PC-3 (cell line): ENCODE measurements at places on chromosomes 3 and 15. TPM values are rescaled to one million over a fixed set of nuclear protein-coding genes. Genes with fewer than 3 reads are reported as not detected.

The TLR9 gene
- not detected in 2 replicates for total RNA-seq

The SUSD5 gene
- total RNA-seq: not detected in 2 replicates

The LIPC gene
- total RNA-seq: not detected in 2 replicates

The OGG1 gene
- 38.7 and 47.3 TPM in 2 replicates for total RNA-seq

The GOLGA6L9 gene
- total RNA-seq: 5.6 and 8.1 TPM in 2 replicates

The KY gene
- 0.29 TPM in 1 of 2 replicates, not detected in the other for total RNA-seq

The FAM81A gene
- 2.5 and 8.1 TPM in 2 replicates for total RNA-seq

The SLC28A2 gene
- total RNA-seq: not detected in 2 replicates

- no peak for DNase-seq
- no peak overlapping the region for H3K4me3 ChIP-seq
- H3K27ac ChIP-seq: no peak overlapping the region
Observed at GRCh38 chr3:85584779-85585356, 626.1 kb downstream of the CADM2 start.

DNA sequence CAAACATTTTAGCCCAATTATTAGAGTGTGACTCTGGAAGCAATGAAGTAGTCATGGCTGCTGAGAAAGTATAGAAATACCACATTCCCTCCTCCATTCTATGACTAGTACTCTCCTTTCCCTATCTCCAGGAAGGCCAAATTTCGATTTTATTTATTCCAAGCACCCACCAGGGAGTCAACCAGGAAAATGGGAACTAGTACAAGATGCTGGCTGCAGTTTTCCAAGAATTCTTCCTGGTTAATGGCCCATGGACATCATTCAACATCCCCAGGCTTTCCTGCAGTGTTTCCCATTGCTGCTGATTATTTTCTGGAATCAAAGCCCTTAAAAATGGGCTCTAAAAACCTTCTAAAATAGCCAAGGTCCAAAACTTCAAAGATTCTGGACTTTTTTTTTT lies 247.9 kb upstream of the STT3B start:
- no peaks in the 10 kb centered on the region for H3K36me3 ChIP-seq
- H3K4me1 ChIP-seq: peaks cover 27% of the 10 kb centered on the region
- no peak overlapping the region for H3K4me3 ChIP-seq
- no peaks in the 10 kb centered on the region for H3K27me3 ChIP-seq
- no peak for DNase-seq

DNA sequence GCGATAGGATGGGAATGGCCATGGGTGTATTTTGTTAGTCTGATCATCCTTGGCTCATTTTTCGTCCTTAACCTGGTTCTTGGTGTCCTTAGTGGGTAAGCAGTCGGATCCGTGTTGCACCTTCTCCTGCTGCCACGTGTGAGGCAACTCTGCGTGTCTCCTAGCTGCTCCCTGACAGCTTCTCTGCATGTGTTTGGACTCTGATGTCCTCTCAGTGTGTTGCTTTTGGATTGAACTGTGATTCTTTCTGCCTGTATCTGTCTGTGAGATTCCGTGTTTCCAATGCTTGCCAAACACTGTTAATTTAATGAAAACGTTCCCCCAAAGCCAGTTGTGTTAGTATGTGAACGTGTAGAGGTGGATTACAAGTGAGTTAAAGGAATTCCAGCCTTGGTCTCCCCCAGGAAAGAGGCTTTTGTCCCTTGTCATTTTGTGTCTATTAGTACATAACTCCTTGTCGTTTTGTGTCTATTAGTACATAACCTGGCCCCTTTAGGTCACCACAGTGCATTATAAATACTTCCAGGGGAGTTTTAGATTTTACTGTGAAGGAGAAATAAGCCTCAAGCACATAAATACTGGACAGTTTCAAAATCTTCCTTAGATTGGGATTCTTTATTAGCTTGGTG lies 172.4 kb downstream of the CHDH start:
- H3K36me3 ChIP-seq: no peaks in the 10 kb centered on the region
- no peaks in the 10 kb centered on the region for H3K4me1 ChIP-seq
- H3K4me3 ChIP-seq: no peak overlapping the region
- H3K27me3 ChIP-seq: peaks cover 78% of the 10 kb centered on the region
- no peak overlapping the region for H3K27ac ChIP-seq

DNA sequence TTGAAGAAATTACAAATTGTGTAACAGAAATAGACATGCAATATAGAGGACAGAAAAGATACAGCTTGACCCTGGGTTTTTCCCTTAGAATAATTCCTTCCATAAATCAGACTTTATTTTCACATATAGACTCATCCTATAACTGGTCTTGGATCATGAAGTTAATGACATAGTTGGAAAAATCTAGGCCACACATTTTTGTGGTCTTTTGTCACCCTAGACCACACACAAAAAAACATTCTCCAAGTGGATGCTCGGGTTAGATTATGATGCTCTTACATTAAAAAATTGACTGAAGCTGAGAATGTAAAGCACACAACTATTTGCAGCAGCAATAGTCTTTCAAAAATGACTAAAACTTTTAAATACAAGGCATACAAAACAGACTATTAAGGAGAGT lies 7.5 kb upstream of the PLA2G4D start:
- H3K27me3 ChIP-seq: no peaks in the 10 kb centered on the region
- H3K27ac ChIP-seq: no peak overlapping the region
- DNase-seq: no peak
- no peak overlapping the region for H3K4me3 ChIP-seq
- H3K36me3 ChIP-seq: no peaks in the 10 kb centered on the region

- no peaks in the 10 kb centered on the region for H3K36me3 ChIP-seq
- H3K27ac ChIP-seq: no peak overlapping the region
- no peak for DNase-seq
- no peak overlapping the region for H3K4me3 ChIP-seq
- H3K4me1 ChIP-seq: no peaks in the 10 kb centered on the region
- H3K27me3 ChIP-seq: no peaks in the 10 kb centered on the region
Observed at GRCh38 chr15:68614286-68615035, 35.7 kb downstream of the CORO2B start.

- no peak overlapping the region for H3K27ac ChIP-seq
- H3K36me3 ChIP-seq: peaks cover 14% of the 10 kb centered on the region; the same call in 1 of the 2 replicates
- H3K4me3 ChIP-seq: no peak overlapping the region
- no peaks in the 10 kb centered on the region for H3K27me3 ChIP-seq
- peaks cover 8% of the 10 kb centered on the region for H3K4me1 ChIP-seq
Observed at GRCh38 chr3:183827809-183828537, 2.6 kb upstream of the MAP6D1 start.
